Spleen (tissue), 13 donors: ENCODE measurements at places on chromosomes 2 and 18.

DNA sequence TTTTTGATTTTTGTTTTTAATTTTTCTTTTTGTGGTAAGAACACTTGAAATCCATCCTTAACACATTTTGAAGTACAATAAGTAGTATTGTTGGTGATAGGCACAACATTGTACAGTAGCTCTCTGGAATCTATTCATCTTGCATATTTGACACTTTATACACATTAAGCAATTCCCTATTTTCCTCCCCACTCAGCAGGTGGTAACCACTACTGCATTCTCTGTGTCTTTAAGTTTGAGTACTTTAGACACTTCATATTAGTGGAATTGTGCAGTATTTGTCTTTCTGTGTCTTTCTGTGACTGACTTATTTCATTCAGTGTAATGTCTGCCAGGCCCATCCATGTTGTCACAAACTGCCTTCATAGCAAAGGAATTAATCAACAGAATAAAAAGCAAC, 471.7 kb upstream of the CDH20 start:
- no peak for DNase-seq

DNA sequence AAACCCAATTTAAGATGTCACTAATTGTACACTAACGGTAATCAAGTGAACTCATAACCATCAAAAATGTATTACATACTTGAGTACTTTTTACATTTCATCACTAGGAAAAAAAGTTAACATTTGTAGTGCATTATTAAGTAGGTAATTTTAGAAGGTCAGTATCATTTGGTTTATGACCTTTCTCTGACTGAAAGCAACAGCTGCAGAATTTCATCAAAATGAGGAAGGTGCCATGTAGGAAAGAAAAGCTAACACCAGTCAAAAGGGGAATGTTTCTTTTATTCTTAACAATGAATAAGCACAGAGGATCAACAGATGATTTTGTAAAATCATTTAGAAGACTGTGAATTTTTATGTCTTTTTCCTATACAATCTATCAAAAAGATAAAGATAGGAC, 79.0 kb downstream of the PIGN start:
- DNase-seq, result no peak

DNA sequence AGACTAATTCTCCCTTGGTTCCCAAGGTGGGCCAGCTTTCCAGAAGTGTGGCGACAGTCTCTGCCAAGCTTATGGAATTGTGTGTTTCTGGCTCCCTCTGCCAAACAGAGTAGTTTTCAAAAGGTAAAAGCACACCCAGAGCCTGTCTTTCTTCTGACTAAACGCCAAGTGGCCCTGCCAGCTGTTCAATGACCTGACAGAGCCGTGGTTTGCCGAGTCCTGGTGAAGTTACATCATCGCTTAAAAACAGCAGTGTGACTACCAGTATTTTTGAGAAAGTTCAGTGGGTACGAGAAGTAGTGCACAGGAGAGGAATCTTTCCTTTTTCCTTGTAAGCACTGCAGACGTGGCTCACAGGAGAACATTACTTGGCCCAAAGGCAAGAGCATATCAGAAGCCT, 1.9 kb downstream of the PER2 start:
- DNase-seq, result peak; percentile 51

DNA sequence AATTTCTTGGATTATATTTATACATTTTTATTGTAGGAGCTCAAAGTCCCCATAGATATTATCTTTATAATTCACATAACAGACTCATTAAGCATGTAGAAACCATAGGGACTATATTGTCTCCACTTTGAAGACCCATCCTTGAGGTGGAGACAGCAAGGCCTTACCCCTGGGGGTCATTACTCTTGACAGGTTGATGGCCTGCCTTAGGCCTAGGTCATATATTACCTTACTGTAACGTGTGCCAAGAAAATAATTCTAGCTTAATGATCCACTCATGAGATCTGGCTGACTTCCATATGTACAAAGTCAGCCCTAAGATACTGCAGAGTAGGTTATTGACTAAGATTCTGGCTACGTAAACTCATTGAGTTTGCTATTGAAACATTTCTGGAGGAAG, 65.4 kb upstream of the GLS start:
- DNase-seq, result no peak

DNA sequence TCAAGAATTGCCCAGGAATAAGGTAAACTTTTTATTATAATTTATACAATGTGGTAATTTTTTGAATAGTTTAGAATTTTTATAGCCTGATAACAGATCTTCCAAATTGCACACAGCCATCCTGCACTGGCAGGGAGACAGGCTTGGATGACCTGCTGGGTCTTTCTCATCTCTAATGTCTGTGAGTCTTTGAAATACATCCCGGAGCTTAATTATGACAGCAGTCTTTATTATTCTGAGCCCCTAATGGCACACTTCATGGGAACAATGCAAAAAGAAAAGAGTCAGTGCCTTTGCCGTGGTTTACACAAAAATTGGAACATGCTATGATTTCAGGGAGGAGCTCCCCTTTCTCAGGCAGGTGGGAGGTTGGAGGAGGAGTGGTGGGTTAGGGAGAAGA, 71.0 kb downstream of the TMEM182 start:
- DNase-seq, result no peak

DNA sequence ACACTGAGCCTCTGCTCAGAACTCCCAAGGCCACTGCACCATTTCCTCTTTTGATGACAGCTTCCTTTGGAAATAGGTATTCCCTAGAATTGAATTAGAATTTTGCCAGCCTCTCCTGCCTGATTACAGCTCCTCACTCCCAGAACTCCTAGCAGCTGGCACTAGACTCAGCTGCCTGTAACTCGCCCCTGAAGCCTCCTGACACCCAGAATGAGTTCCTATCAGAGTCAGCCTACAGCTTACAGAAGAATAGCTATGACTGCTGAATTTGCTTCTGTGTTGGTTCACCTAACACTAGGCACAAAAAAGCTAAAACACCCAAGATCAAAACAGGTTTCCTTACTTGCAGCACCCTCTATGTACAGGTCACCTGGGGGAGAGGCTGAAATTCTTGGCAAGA, 108.2 kb upstream of the PTPRM start:
- DNase-seq, result no peak

DNA sequence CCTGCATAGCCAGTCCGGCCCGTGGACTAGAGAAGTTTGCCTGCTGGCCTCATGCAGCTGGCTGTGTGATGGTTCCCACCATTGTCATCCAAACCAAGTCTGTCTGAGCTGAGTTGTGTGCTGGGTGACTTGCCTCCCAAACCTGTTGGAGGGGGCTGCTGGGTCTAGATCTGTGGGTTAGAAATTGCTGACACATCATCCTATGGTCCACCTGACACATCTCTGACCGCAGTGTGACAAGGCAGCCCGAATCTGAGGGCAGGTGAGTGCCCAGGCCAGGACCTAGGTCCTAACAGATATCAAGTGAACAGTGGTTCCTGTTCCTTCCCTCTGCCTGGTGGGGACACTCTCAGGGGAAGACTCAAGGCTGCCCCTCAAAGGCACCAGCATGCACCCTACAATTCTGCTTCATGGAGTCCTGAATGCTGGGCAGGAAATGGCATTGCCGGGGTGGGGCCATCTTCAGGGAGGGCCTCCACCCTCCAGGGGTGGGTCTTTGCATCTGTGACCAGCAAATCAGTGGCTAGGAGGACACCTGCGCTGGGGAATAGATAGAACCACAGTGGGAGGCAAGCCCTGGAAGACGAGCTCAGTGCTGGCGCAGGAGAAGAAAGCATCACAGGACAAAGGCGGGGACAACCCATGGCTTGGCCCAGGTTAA, 117.9 kb upstream of the ID2 start:
- no peak for DNase-seq

DNA sequence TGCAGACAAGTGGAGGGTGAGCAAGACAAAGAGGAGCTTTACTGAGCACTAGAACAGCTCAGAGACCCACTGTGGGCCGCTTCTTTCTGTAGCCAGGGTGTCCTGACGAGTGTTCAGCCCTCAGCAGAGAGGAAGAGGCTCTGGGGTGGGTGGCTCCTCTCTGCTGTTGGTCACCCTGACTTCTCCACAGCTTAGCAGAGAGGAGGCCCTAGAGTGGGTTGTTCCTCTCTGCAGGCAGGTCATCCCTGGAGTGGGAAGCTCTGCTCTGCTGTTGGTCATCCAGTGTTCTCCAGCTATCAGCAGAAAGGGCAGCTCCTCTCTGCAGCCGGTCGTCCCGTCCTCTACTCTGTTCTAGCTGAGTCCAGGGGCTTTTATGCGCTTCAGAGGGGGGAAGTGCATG, 286.5 kb downstream of the ICOS start:
- no peak for DNase-seq

- DNase-seq, result no peak
Measured at GRCh38 chr2:237429753-237430152, 15.8 kb upstream of the COL6A3 start.

- DNase-seq, result no peak
Measured at GRCh38 chr2:216285701-216286100, 86.6 kb downstream of the MARCHF4 start.

DNA sequence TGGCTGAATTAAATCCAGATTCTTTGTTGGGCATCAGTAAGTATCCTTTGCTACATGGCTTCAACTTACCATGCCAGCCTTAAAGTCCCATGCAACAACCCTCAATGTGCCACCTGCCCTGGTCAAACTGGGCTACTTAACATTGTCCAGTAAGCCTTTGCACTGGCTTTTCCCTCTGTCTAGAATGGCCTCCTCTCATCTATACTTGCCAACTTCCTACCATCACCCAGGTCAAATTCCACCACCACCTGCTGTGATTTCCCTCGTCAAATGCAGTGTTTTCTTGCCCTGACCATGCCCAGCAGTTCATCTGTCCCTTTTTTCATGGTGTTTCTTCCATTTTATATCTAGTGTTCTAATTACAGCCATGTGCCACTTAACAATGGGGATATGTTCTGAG, 5.7 kb downstream of the KLHL23 start:
- DNase-seq, result no peak

- DNase-seq, result no peak
Measured at GRCh38 chr18:59423259-59423658, 64.2 kb upstream of the LMAN1 start.

GRCh38 chr18:44130376-44130942, 550.2 kb upstream of the SETBP1 start:
- DNase-seq, result no peak

- DNase-seq, result no peak
Measured at GRCh38 chr2:189204322-189204941, 24.9 kb upstream of the COL5A2 start.
